ENCODE measurements at places on chromosomes 1 and 21.

- no peak for DNase-seq
Observed at GRCh38 chr1:33986390-33987095, 122.7 kb downstream of the HMGB4 start.

- no peak for DNase-seq
Observed at GRCh38 chr1:109781806-109782205, 18.1 kb upstream of the EPS8L3 start.

DNA sequence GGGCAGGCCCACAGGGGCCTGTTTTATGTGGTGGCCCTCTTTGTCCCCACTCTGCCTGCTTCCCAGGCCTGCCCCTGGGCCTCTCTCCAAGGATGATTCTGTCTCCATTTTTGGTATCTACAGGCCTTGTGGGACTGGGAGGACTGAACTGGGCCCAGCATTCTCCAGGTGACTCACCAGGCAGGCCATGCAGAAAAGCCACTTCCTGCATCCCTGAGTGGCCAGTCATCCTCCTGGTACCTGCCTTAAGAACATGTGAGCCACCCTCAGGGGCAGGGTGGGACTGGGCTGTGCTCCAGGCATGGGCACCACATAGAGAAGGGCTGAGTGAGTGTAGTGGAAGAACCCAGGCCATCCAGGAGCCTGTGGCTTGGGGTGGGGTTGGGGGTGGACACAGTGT lies 20.0 kb upstream of the BCAR3 start:
- no peak for DNase-seq

GRCh38 chr1:6911974-6912373 lies 126.7 kb downstream of the CAMTA1 start:
- no peak for DNase-seq

GRCh38 chr1:19033515-19033839 lies 77.0 kb upstream of the IFFO2 start:
- DNase-seq, result no peak

GRCh38 chr1:108521990-108522393 lies 37.9 kb upstream of the EEIG2 start:
- DNase-seq, result no peak

Data from right kidney (tissue), 9 donors.